ENCODE measurements at places on chromosomes 2 and 18. TPM values are rescaled to one million over a fixed set of nuclear protein-coding genes. Genes with fewer than 3 reads are reported as not detected.

Gene NBAS
- 30.4 TPM for total RNA-seq

GRCh38 chr2:128277961-128278681 lies 40.5 kb downstream of the HS6ST1 start:
- no peak for DNase-seq

Gene RND3
- total RNA-seq: 118 TPM

Gene TSPYL6
- not detected for total RNA-seq

Gene CHRND
- total RNA-seq: not detected

Gene DPYSL5
- total RNA-seq: not detected

Gene MC4R
- not detected for total RNA-seq

DNA sequence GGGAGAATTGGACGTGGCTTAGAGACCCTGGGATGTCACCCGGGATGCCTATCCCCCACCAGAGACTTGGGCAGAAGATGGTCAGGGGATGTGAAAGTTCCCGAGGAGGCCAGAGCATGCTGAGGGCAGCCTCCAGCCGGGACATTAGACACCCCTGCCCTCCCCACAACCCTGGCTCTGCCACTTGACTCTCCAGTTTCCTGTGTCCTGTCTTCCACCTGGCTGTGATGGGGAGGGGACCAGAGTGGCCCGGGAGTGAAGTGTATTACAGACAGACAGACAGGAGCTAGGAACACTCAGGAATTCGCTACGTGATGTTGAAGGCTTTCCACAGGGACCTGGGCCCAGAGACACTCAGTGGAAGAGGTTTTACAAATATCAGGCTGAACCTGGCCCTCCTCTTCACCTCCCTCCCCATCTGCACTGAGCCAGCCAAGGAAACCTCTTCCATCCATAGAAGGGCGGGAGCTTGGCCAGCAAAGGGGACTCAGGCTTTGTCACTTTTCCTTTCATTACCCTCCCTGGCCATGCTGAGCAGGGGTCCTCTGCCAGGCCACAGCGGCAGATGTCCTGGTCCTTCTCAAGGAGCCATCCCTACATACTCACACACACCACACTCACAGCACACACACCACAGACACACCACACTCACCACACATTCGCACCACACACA lies 60.7 kb downstream of the SDC1 start:
- DNase-seq: no peak

Gene UPP2
- not detected for total RNA-seq

DNA sequence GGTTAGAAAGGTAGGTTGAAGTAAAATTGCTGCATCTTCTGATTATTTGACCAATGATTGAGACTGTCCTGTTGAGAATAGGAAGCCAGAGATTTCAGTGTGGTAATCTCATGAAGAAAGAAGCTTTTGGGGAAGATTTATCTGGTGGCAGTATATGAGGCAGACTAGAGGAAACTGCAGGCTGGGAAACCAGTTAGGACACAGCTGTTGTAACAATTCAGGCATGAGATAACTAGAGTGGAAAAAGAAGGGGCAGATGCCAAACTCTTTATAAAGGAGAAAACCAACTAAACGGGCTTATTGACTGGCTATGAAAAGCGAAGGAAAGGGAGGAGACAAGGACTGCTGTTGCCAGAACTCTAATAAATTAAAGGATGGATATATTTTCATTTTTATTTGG lies 155.6 kb downstream of the TTC27 start:
- no peak for DNase-seq

Gene TWIST2
- not detected for total RNA-seq

- no peak for DNase-seq
These were observed 500.5 kb upstream of the RAB6C start for GRCh38 chr2:129478902-129479517.

Gene DAPL1
- total RNA-seq: not detected

- peak; percentile 27 for DNase-seq
These were observed 443.5 kb downstream of the XIRP2 start for GRCh38 chr2:167331636-167332232.

- no peak for DNase-seq
These were observed 1328.9 kb upstream of the TMEFF2 start for GRCh38 chr2:193523662-193524061.

- no peak for DNase-seq
These were observed 34.6 kb downstream of the USP40 start for GRCh38 chr2:233531955-233532354.

DNA sequence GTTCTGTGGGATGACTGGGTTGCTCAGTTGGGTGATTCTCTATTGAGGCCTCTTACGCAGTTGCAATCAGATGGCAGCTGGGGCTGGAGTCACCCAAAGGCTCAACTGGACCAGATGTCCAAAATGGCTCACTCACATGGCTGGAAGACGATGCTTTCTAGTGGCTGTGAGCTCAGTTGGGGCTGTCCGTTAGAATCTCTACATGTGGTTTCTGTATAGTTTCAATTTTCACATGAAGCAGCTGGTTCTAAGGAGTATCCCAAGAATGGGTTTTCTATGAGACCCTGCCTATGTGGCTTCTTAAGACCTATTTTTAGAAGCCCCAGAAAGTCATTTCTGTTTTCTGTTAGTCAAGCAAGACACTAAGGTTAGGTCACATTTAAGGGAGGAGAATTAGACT lies 4.4 kb downstream of the XRCC5 start:
- DNase-seq: no peak

GRCh38 chr2:17648581-17648980 lies 105.0 kb downstream of the SMC6 start:
- no peak for DNase-seq

DNA sequence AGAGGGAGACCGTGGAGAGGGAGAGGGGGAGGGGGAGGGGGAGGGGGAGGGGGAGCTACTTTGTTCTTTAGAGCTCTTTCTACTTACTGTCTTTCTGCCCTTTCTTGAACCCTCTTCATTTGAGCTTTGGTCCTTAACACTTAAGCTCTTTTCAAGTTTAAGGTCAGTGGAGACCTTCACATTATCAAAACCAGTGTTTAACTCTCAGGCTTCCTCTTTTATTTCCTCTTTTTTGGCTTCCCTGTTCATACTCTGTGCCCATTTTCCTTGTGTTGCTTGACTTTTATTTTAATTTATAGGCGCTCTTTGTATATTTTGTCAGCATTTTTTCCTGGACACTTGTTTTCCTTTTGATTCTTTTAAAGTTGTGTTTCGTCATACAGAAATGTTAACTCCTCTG lies 37.1 kb downstream of the ACSL3 start:
- no peak for DNase-seq

Measured in Calu3 (cell line).